ENCODE measurements at places on chromosomes 7 and 10. TPM values are rescaled to one million over a fixed set of nuclear protein-coding genes. Genes with fewer than 3 reads are reported as not detected.

GRCh38 chr7:123538897-123539296 lies 4.5 kb upstream of the IQUB start:
- no peak for DNase-seq
- no peaks in the 10 kb centered on the region for H3K27me3 ChIP-seq

DNA sequence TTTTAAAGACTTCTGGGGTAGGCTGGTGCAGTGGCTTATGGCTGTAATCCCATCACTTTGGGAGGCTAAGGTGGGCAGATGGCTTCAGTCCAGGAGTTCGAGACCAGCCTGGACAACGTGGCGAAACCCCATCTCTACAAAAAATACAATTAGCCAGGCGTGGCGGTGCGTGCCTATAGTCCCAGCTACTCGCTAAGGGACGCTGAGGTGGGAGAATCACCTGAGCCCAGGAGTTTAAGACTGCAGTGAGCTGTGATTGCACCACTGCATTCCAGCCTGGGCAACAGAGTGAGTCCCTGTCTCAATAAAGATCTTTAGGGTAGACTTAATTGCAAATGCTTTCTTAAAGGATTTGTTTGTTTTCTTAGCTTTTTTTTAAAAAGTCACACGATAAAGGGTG lies 29.3 kb downstream of the PTPN12 start:
- H3K4me3 ChIP-seq, result no peak overlapping the region
- no peak for DNase-seq
- H3K27ac ChIP-seq, result no peak overlapping the region
- 0 out of 2 replicates have a peak, but pooled peaks cover 5% of the 10 kb centered on the region for H3K4me1 ChIP-seq

DNA sequence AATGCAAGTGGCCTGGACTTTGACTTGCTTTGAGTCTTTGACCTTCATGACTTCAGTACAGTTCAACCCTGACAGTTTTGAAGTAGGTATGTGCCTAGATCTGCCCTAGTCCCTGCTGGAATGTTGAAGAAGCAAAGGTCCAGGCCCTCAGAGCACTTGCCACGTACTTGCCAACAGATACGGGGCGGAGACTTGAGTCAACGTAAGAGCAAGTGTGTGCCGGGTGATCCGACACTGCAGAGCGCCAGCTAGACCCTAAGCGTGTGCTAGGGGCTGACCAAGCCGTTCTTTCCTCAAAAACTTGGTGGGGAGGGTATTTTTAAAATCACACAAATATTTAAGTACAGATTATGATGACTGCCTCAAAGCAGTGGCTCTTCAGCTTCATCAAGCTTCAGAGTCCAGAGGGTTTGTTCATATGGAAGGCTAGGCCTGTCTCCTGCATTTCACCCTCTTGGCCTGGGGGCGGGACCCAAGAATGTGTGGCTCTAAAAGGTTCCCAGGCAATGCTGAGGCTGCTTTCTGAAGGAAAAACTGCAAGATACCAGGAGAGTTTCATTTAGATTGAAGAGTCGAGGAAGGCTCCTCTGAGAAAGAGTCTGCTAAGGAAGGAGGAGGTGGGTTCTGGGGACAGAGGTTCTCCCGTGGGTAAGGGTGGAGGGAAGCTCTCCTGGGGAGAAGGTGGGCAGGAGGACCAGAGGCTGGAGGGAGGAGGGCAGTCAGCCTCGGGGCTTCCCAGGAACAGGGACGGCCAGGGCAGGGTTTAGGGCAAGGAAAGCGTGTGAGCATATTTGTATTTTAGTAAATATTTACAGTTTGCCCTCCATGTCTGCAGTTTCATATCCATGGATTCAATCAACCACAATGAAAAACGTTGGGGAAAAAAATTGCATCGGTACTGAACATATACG lies 160.3 kb downstream of the EGFR start:
- no peak overlapping the region for H3K4me3 ChIP-seq
- no peaks in the 10 kb centered on the region for H3K27me3 ChIP-seq
- no peak overlapping the region for H3K27ac ChIP-seq
- no peak for DNase-seq
- H3K36me3 ChIP-seq, result peaks cover 27% of the 10 kb centered on the region

GRCh38 chr10:79111846-79112614 lies 43.3 kb downstream of the ZMIZ1 start:
- no peaks in the 10 kb centered on the region for H3K36me3 ChIP-seq
- H3K27me3 ChIP-seq, result no peaks in the 10 kb centered on the region
- no peak for DNase-seq
- no peak overlapping the region for H3K4me3 ChIP-seq
- H3K27ac ChIP-seq, result no peak overlapping the region
- H3K4me1 ChIP-seq, result peaks cover 23% of the 10 kb centered on the region

GRCh38 chr10:22992075-22992474 lies 64.2 kb downstream of the ARMC3 start:
- no peak overlapping the region for H3K4me3 ChIP-seq
- no peak for DNase-seq
- no peaks in the 10 kb centered on the region for H3K4me1 ChIP-seq
- peaks cover 6% of the 10 kb centered on the region for H3K27me3 ChIP-seq

- H3K4me1 ChIP-seq, result 0 out of 2 replicates have a peak, but pooled peaks cover 3% of the 10 kb centered on the region
- no peak overlapping the region for H3K4me3 ChIP-seq
- peaks cover 12% of the 10 kb centered on the region for H3K27me3 ChIP-seq
- no peak overlapping the region for H3K27ac ChIP-seq
- H3K36me3 ChIP-seq, result no peaks in the 10 kb centered on the region
Observed at GRCh38 chr7:30226614-30227268, 57.7 kb upstream of the ZNRF2 start.

- DNase-seq, result no peak
- no peaks in the 10 kb centered on the region for H3K27me3 ChIP-seq
- no peak overlapping the region for H3K27ac ChIP-seq
- H3K4me3 ChIP-seq, result no peak overlapping the region
- H3K36me3 ChIP-seq, result no peaks in the 10 kb centered on the region
Observed at GRCh38 chr7:158018971-158019645, 568.5 kb downstream of the PTPRN2 start.

DNA sequence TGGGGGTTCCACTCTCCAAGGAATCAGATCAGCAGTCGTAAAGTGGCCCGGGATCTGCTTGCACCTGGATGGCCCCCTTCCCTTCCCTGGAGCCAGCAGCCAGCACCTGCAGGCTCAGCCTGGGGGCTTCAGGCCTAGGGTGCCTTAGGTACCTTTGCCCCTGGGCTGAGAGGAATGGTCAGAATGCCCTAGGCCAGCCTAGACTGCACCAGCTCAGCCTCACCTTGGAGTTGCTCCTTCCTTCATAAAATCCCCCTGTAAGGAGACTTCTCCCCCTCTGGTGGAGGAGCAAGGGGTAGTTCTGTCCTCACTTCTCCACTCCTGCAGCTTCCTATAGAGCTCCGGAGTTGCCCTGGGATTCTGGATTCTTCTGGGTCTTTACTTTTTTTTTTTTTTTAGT lies 32.4 kb upstream of the LBX1 start:
- no peaks in the 10 kb centered on the region for H3K36me3 ChIP-seq
- H3K4me3 ChIP-seq, result no peak overlapping the region
- no peak overlapping the region for H3K27ac ChIP-seq
- H3K27me3 ChIP-seq, result no peaks in the 10 kb centered on the region
- no peaks in the 10 kb centered on the region for H3K4me1 ChIP-seq

DNA sequence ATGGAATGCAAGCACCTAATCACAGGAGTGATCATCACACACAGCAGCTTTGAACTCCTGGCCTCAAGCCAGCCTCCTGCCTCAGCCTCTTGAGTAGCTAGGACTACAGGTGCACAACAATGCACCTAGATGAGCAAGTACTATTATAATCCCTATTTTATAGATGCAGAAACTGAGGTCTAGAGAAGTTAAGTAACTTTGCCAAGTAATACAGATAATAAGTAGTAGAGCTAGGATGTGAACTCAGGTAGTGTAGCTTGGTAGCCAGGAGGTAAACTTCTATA lies 33.7 kb downstream of the DNAJC12 start:
- DNase-seq, result no peak
- no peak overlapping the region for H3K27ac ChIP-seq
- no peaks in the 10 kb centered on the region for H3K4me1 ChIP-seq
- H3K27me3 ChIP-seq, result no peaks in the 10 kb centered on the region

GRCh38 chr7:96933067-96933645 lies 72.2 kb upstream of the DLX6 start:
- H3K27ac ChIP-seq, result no peak overlapping the region
- H3K4me3 ChIP-seq, result no peak overlapping the region
- H3K4me1 ChIP-seq, result no peaks in the 10 kb centered on the region
- no peaks in the 10 kb centered on the region for H3K27me3 ChIP-seq
- no peak for DNase-seq

- no peak for DNase-seq
- H3K4me3 ChIP-seq, result no peak overlapping the region
- H3K27ac ChIP-seq, result no peak overlapping the region
- H3K4me1 ChIP-seq, result no peaks in the 10 kb centered on the region
Observed at GRCh38 chr7:13875496-13876074, 113.9 kb downstream of the ETV1 start.

- no peak overlapping the region for H3K27ac ChIP-seq
- no peaks in the 10 kb centered on the region for H3K4me1 ChIP-seq
- H3K36me3 ChIP-seq, result no peaks in the 10 kb centered on the region
- no peak for DNase-seq
- H3K4me3 ChIP-seq, result no peak overlapping the region
Observed at GRCh38 chr7:129149511-129149910, 5.0 kb downstream of the TSPAN33 start.

- no peaks in the 10 kb centered on the region for H3K27me3 ChIP-seq
- H3K36me3 ChIP-seq, result no peaks in the 10 kb centered on the region
- H3K27ac ChIP-seq, result peak overlapping the region; percentile 59
Observed at GRCh38 chr10:133009218-133009950, 67.0 kb upstream of the CFAP46 start.

GRCh38 chr10:132376394-132376851 lies 20.6 kb upstream of the PWWP2B start:
- H3K36me3 ChIP-seq, result no peaks in the 10 kb centered on the region
- no peak overlapping the region for H3K4me3 ChIP-seq
- H3K27me3 ChIP-seq, result no peaks in the 10 kb centered on the region
- H3K27ac ChIP-seq, result no peak overlapping the region

GRCh38 chr7:118214051-118214832 lies 10.3 kb upstream of the ANKRD7 start:
- peak overlapping the region; percentile 67 for H3K4me3 ChIP-seq
- DNase-seq, result peak; percentile 13
- H3K36me3 ChIP-seq, result no peaks in the 10 kb centered on the region
- no peaks in the 10 kb centered on the region for H3K4me1 ChIP-seq
- peak overlapping the region; percentile 76 for H3K27ac ChIP-seq
- no peaks in the 10 kb centered on the region for H3K27me3 ChIP-seq

DNA sequence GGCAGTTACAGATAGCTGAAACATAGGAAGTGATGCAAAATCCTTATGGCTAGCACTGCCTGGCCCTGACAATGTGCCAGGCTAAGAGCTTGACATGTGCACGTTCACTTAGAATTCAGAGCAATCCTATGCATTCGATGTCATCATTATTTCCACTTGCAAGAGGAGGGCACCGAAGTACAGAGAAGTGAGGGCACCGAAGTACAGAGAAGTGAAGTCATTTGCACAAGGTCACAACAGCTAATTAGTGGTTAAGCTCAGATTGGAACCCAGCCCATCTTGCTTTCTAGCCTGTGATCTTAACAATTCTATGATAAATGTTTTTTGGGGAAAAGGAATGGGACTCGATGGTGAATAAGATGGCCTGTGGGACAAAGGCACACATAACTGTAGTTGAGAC lies 73.4 kb downstream of the ARHGAP22 start:
- H3K4me1 ChIP-seq, result no peaks in the 10 kb centered on the region
- H3K27me3 ChIP-seq, result peaks cover 5% of the 10 kb centered on the region
- DNase-seq, result no peak
- no peak overlapping the region for H3K4me3 ChIP-seq
- no peak overlapping the region for H3K27ac ChIP-seq

- H3K27me3 ChIP-seq, result no peaks in the 10 kb centered on the region
- DNase-seq, result no peak
- H3K27ac ChIP-seq, result no peak overlapping the region
- no peaks in the 10 kb centered on the region for H3K36me3 ChIP-seq
Observed at GRCh38 chr7:81245353-81245752, 326.5 kb upstream of the SEMA3C start.

GRCh38 chr10:107430446-107430845 lies 265.9 kb upstream of the SORCS1 start:
- H3K27me3 ChIP-seq, result no peaks in the 10 kb centered on the region
- no peaks in the 10 kb centered on the region for H3K36me3 ChIP-seq
- no peaks in the 10 kb centered on the region for H3K4me1 ChIP-seq
- no peak for DNase-seq
- no peak overlapping the region for H3K27ac ChIP-seq

DNA sequence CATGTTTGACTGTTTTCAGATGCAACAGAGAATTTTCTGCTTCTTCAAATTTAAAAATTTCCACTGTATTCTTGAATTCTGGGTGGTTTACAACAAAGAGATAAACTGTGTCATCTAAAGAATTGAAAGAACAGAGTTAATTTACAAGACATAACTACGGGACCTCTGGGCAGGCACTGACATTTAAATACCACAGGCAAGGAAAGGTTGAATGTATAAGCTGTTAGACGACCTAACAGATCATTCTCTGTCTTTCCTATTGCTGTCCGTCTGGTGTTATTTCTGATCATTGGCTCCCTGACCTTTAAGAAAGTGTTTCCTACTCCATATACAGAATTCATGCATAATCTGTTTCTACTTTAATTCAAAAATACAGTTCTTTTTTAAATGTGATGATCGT lies 15.5 kb upstream of the PON3 start:
- H3K27ac ChIP-seq, result no peak overlapping the region
- no peak for DNase-seq
- no peak overlapping the region for H3K4me3 ChIP-seq
- H3K4me1 ChIP-seq, result no peaks in the 10 kb centered on the region

The HECW1 gene
- 0.77 TPM for total RNA-seq

The ZNF394 gene
- 20.0 TPM for total RNA-seq

The AMPH gene
- not detected for total RNA-seq

The PAPSS2 gene
- 17.1 TPM for total RNA-seq

The DPCD gene
- total RNA-seq, result 27.6 TPM

The IQUB gene
- 0.59 TPM for total RNA-seq

The ANKRD30A gene
- total RNA-seq, result not detected

The MYH16 gene
- 0.23 TPM for total RNA-seq

The CD36 gene
- 0.46 TPM for total RNA-seq

The CROT gene
- total RNA-seq, result 9.8 TPM

The NRAP gene
- not detected for total RNA-seq
